ENCODE measurements at places on chromosomes 3 and 15. TPM values are rescaled to one million over a fixed set of nuclear protein-coding genes. Genes with fewer than 3 reads are reported as not detected.

TATDN2 gene
- total RNA-seq, result 7.1 TPM

BCHE gene
- total RNA-seq, result 0.28 TPM

ACTR8 gene
- total RNA-seq, result 42.0 TPM

LSAMP gene
- 11.6 TPM for total RNA-seq

GABRR3 gene
- total RNA-seq, result 0.09 TPM

DPP8 gene
- 41.6 TPM for total RNA-seq

UBAP1L gene
- total RNA-seq, result 0.71 TPM

FYCO1 gene
- total RNA-seq, result 57.2 TPM

ISLR gene
- 157 TPM for total RNA-seq

All from smooth muscle cell of bladder (primary cell).